Naive thymus-derived CD8-positive, alpha-beta T cell (primary cell): ENCODE measurements at places on chromosomes 2 and 18. TPM values are rescaled to one million over a fixed set of nuclear protein-coding genes. Genes with fewer than 3 reads are reported as not detected.

RBFA gene
- 29.8 TPM for total RNA-seq

CFC1 gene
- not detected for total RNA-seq

TMBIM1 gene
- 95.1 TPM for total RNA-seq

L3MBTL4 gene
- total RNA-seq, result 0.85 TPM

IL1RL1 gene
- total RNA-seq, result not detected

DOCK10 gene
- 180 TPM for total RNA-seq

TTR gene
- not detected for total RNA-seq

SPATA3 gene
- not detected for total RNA-seq

HOXD9 gene
- total RNA-seq, result not detected

M1AP gene
- not detected for total RNA-seq

NBAS gene
- total RNA-seq, result 35.0 TPM

CD207 gene
- total RNA-seq, result not detected

NEMP2 gene
- 23.4 TPM for total RNA-seq

RMDN2 gene
- 7.1 TPM for total RNA-seq

NMS gene
- not detected for total RNA-seq

HAAO gene
- 0.80 TPM for total RNA-seq

EMX1 gene
- not detected for total RNA-seq

QPCT gene
- 0.52 TPM for total RNA-seq

BIRC6 gene
- total RNA-seq, result 136 TPM

ANKRD53 gene
- 1.3 TPM for total RNA-seq

SNORC gene
- 4.7 TPM for total RNA-seq

FAM124B gene
- total RNA-seq, result not detected

LRP1B gene
- not detected for total RNA-seq

CXCR1 gene
- not detected for total RNA-seq

PER2 gene
- total RNA-seq, result 10.3 TPM

ECEL1 gene
- not detected for total RNA-seq

CACNB4 gene
- total RNA-seq, result 1.1 TPM

IL1F10 gene
- not detected for total RNA-seq

GREB1 gene
- total RNA-seq, result 1.1 TPM

GPBAR1 gene
- 1.1 TPM for total RNA-seq

TXNDC2 gene
- total RNA-seq, result not detected

HOXD3 gene
- total RNA-seq, result not detected

CHRNG gene
- not detected for total RNA-seq

SERPINB11 gene
- total RNA-seq, result not detected

EGR4 gene
- not detected for total RNA-seq

VWC2L gene
- not detected for total RNA-seq

GAL3ST2 gene
- total RNA-seq, result not detected

DPP4 gene
- total RNA-seq, result 27.0 TPM

PTPRM gene
- total RNA-seq, result 0.44 TPM

SERPINB12 gene
- not detected for total RNA-seq

SLC9A4 gene
- total RNA-seq, result not detected

NRP2 gene
- total RNA-seq, result 1.1 TPM
